ENCODE measurements at places on chromosomes 2 and 18.

- DNase-seq = peak; percentile 73
Observed at GRCh38 chr2:161124201-161124600, 36.0 kb upstream of the TANK start.

DNA sequence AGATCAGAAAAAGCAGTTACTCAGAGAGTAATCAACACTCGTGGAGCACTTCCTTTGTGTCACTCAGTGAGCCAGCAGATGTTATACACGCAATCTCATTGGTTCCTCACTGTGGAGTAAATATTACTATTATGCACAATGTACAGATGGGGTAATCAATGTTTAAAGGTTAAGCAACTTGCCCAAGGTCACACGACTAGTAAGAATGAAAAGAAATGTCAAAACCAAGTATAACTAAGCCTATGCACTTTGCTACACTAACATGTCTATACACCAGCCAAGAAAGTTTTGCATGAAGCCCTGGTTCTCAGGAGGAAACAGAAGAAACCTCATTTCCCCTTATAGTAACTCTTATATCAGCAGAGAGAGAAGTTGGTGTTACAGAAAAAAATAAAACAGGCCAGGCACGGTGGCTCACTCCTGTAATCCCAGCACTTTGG lies 5.4 kb downstream of the METTL21A start:
- peak; percentile 62 for DNase-seq

DNA sequence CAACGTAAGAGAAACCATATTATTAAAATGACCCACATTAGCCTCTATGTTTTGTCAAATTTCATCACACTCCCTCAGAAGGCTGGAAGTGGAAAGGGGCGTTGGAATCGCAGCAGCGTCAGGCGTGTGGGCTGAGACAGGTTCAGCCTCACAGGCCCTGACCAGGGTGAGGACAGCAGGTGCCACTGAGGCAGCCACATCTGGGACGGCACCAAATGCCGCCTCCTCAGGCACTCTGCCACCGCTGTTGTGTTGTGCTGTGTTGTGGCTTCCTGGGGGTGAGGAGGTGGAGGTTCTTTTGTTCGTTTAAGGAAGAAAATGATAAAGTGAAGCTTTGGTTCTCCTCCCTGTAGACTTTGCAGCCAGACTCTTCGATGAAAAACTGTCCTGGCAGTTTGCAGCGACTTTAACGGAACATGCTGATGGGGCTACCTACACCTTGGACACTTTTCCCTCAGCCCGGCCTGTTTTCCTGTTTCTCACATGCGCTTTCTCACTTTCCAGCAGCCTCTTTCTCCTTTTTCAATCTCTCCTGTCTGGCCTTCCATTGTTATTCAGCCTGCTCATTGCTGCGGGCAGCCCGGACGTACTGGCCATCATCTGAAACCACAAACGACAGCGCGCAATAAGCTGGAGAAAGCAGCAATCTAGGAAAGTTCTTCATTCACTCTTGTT lies 44.9 kb upstream of the SALL3 start:
- DNase-seq = no peak

- DNase-seq = no peak
Observed at GRCh38 chr18:79509536-79509930, 113.8 kb downstream of the NFATC1 start.

- DNase-seq = no peak
Observed at GRCh38 chr2:174574657-174575056, 22.9 kb downstream of the WIPF1 start.

GRCh38 chr2:33158482-33159003 lies 211.8 kb downstream of the LTBP1 start:
- no peak for DNase-seq

DNA sequence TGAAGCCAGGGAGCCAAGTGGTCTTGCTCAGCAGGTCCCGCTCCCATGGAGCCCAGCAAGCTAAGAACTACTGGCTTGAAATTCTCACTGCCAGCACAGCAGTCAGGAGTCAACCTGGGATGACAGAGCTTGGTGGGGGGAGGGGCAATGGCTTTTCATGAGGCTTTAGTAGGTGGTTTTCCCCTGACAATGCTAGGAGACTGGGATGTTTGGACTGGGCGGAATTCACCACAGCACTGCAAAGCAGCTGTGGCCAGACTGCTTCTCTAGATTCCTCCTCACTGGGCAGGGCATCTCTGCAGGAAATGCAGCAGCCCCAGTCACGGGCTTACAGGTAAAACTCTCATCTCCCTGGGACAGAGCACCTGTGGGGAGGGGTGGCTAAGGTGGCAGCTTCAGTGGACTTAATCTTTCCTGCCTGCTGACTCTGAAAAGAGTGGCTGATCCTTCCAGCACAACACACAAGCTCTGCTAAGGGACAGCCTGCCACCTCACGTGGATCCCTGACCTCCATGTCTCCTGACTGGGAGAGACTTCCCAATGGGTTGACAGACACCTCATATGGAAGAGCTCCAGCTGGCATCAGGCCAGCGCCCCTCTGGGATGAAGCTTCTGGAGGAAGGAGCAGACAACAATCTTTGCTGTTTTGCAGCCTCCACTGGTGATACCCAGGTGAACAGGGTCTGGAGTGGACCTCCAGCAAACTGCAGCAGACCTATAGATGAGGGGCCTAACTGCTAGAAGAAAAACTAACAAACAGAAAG lies 349.7 kb upstream of the ST6GAL2 start:
- DNase-seq = no peak

- no peak for DNase-seq
Observed at GRCh38 chr2:124325667-124326440, 300.8 kb downstream of the CNTNAP5 start.

- DNase-seq = no peak
Observed at GRCh38 chr2:177639262-177639914, 246.8 kb downstream of the AGPS start.

- DNase-seq = no peak
Observed at GRCh38 chr2:113675875-113676274, 48.8 kb downstream of the RABL2A start.

DNA sequence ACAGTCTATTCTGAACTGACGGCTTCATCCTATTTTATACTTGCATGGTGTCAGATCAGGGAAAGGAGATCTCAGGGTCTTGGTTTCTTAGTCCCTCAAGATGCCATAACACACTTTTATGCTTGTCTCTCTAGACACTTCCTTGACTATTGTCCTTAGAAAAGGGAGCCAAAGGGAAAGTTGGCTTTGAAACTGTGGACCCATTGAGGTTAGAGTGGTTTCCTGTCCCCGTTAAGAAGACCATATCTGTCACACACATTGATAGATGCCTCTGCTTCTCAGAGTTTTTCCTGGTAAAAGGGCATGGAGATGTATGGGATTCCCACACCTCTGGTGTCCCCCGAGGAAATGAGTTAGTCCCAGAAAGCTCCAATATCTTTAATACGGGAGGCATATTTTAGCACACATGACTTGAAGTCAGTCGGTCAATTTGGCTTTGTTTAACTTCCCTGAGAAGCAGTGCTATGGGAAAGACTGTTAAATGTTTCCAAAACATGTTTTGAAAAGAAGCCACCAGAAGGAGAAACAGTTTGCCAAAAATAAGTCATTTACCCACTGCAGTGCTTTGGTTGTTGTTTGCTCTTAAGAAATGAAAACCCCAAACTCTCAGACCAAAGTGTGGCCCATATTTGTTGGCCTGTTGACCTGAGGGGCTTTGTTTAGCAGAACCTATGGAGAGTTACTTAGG lies 133.4 kb upstream of the CXCR4 start:
- peak; percentile 15 for DNase-seq

GRCh38 chr2:167981945-167982344 lies 265.4 kb downstream of the STK39 start:
- DNase-seq = no peak

- no peak for DNase-seq
Observed at GRCh38 chr18:44013871-44014270, 666.8 kb upstream of the SETBP1 start.

DNA sequence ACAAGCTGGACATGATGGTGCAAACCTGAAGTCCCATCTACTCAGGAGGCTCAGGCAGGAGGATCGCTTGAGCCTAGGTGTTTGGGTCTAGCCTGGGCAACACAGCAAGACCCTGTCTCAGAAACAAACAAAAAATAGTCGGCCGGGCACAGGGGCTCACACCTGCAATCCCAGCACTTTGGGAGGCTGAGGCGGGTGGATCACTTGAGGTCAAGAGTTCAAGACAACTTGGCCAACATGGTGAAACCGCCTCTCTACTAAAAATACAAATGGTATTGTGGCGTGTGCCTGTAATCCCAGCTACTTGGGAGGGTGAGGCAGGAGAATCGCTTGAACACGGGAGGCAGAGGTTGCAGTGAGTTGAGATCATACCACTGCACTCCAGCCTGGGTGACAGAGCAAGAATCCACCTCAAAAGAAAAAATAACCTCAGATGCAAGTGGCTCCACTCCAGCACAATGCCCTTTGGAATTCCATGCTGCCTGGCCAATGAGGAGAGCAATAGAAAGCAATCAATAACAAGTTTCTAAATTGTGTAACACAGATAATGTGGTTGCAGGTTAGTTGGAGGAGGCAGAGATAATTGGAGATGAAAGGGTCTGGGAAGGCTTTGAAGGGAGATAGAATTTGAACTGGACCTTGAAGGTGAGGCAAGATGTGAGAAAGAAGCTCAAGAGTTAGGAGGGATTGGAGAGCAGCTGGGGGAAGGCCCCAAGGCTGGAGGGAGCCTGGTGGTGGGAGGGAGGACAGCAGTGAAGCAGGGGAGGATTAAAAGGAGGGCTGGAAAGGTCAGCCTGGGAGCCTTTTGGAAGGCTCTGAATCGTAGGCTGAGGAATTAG lies 6.0 kb downstream of the TTC31 start:
- no peak for DNase-seq

DNA sequence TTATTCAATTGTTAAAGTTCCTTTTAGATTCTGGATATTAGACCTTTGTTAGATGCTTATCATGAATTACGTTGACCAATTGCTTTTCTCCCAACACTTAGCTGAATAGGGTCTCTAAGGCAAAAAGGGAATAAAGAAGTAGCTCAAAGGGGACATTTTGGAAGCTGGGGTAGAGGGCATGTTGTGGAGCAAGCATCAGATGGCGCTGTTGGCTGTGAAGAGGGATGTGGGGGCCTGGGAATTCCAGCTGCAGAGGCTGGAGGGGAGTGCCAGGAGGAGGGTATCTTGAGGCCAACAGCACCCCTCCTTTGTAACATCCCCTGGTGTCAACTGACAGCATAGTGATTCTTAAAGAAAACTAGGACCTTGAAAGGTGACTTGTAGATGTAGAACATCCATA lies 198.2 kb downstream of the ADCYAP1 start:
- DNase-seq = no peak

DNA sequence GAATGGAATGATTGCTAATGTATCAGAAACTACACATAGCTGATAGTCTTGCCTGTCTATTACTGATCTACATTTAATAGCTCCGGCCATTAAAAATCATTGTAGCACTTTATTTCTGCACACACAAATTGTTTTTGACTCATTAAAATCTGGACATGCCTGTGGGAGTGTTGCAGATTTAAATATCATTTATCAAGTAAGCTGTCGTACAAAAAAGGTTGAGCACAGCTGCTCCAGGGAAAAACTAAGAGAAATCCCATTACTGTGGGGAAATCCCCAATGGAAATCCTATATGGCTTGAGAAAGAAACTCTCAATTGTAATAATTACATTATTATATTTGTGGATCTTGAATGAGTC lies 99.6 kb upstream of the CERS6 start:
- DNase-seq = no peak

GRCh38 chr2:179793238-179793637 lies 68.2 kb downstream of the ZNF385B start:
- no peak for DNase-seq

- DNase-seq = peak; percentile 46
Observed at GRCh38 chr18:10771053-10771709, 245.4 kb downstream of the NAPG start.

DNA sequence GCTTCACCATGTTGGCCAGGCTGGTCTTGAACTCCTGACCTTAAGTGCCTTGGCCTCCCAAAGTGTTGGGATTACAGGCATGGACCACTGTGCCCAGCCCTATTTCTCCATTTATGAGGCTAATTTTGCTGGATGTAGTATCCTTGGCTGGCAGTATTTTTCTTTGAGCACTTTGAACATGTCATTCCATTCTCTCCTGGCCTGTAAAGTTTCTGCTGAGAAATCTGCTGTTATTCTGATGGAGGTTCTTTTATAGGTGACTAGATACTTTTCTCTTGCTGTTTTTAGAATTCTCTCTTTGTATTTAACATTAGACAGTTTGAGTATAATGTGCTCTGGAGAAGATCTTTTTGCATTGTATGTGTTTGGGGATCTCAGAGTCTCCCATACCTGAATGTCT lies 9.1 kb downstream of the RFTN2 start:
- DNase-seq = no peak

DNA sequence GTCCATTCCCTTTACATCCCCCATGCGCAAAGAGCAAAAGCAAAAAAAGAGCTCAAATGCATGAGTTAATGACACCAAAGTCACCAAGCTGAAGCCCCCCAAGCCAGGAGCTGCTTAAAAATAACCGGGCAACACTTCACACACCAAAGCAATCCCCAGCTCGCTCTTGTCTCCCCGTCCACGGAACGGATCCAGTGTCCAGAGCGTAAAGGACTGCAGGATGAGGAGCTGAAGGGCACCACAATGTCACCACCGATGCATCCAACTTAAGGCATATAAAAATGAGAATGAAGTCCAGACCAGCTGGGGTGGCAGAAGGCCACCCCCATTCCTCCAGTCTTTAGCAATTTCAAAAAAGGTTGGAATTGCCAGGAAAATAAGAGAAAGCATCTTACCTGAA lies 8.7 kb downstream of the SMAD7 start:
- DNase-seq = no peak

DNA sequence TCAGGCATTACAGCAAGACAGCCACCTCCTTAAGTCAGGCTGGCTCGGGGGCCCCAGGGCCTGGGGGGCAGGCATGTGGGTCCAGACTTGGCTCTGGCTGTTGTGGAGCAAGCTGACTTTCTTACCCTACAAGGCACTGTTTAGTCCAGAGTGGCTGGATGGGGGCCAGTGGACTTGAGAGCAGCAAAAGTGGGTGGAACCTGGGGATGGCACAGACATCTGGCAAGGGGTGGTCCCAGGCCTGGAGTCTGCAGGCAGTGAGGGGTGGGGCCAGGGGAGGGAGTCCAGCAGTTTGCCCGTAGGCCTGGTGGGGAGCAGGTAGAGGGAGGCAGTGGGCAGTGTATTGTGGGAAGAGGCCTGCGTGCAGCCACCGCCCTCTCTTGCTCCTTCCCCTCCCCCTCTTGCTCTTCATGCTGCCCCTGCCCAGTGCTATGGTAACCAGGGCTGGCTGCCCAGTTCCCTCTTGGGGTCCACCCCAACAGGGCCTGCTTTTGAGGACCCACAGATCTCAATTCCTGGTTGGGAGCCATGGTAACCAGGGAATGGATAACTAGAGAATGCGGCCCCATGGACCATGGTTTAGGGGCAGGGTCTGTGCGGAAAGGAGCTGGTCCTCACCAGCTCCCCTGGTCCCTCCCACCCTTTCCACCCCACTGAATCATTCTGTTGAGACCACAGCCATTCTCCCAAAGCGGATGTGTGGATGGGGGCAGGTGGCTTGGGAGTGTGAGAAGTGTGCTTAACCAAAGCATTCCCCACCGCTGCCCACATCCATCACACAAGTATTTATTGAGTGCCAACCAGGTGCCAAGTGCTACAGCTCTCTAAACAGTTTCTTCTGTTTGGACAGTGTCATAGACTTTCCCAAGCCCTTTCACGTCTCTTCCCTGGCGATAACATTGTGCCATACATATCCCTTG lies 19.3 kb downstream of the SPEG start:
- no peak for DNase-seq

- DNase-seq = peak; percentile 86
Observed at GRCh38 chr18:80157708-80158343, 48.8 kb downstream of the ADNP2 start.

GRCh38 chr18:13582178-13582670 lies 144.1 kb downstream of the FAM210A start:
- no peak for DNase-seq

GRCh38 chr2:50133766-50134165 lies 898.2 kb downstream of the NRXN1 start:
- DNase-seq = no peak
